Activated CD4-positive, alpha-beta T cell treated with anti-CD3 and anti-CD28 coated beads, Interleukin-2, amount 10 ng/mL, durations not matched to agents 24 days and 14 days (primary cell): ENCODE measurements at places on chromosomes 3 and 15.
A peak's percentile ranks its signal among the peaks of the same experiment; 100 is the strongest.

- H3K36me3 ChIP-seq: no peaks in the 10 kb centered on the region
- peaks cover 3% of the 10 kb centered on the region for H3K4me1 ChIP-seq
- no peak overlapping the region for H3K4me3 ChIP-seq
Observed at GRCh38 chr3:129971351-129972052, 3.0 kb upstream of the TRH start.

DNA sequence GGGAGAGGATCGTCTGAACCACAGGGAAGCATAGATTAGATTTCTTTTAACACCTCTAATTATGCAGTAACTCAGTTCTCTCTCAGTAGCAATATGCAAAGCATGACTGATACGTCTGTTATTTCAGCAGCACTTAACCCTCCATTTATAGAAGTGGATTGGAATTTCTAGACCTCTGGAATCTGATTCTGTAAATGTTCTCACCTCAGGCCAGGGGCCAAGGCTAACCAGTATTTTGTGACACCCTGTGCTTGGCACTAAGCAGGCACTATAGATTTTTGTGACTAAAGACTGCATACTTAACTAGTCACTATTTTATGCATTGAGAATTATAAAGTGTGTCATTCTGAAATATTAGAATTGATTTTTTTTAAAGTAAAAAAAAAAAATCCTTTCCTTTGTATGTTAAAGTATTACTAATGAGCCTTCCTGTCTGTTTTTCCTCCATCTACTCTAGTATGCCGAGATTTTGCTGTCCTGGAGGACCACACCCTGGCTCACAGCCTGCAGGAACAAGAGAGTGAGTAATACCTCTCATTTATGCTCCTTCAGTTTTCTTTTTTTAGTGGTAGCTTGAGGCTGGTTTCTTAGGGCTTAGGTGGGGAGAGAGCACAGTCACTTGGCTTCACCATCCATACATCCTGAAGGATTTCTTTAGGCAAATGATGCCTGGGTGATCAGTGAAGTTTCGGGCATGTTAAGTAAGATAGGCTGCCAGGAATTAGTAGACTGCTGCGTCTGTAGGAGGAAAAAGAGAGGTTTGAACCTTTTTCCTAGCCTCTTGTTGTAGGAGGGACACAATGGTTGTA is 26.5 kb upstream of the UTS2B start:
- H3K4me1 ChIP-seq: peaks cover 12% of the 10 kb centered on the region
- H3K4me3 ChIP-seq: no peak overlapping the region
- no peak overlapping the region for H3K27ac ChIP-seq
- peaks cover 9% of the 10 kb centered on the region for H3K36me3 ChIP-seq

GRCh38 chr3:56885453-56885852 is 83.7 kb upstream of the ARHGEF3 start:
- peaks cover 24% of the 10 kb centered on the region for H3K36me3 ChIP-seq
- no peak overlapping the region for H3K4me3 ChIP-seq
- no peaks in the 10 kb centered on the region for H3K27me3 ChIP-seq

DNA sequence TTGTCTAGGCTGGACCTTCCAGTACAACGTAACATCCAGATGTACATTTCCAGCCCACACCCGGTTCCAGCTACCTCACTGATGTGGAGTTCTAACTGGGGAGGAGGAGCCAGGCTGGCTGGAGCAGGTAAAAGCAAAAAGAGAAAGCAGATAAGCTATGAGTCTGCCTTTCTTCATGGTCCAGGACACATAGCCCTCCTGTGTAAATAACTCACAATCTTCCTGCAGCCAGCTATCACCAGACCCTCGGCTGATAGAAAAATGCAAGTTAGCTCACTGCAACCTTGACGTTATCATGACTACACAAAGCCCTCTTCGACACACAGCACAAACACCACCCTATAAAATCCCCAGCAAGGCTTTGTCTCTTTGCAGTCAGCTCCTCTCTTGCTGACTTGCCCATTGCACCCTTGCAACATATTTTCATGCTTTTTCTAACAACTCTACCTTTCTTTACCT is 20.5 kb upstream of the ELP6 start:
- no peaks in the 10 kb centered on the region for H3K4me1 ChIP-seq
- no peak overlapping the region for H3K4me3 ChIP-seq
- H3K27me3 ChIP-seq: peaks cover 9% of the 10 kb centered on the region
- DNase-seq: no peak
- no peak overlapping the region for H3K27ac ChIP-seq

GRCh38 chr3:123884203-123884831 is at the start of gene MYLK:
TSS of gene MYLK (minus strand) at chr3:123884332. CDS start at chr3:123793841, 90,491 bp downstream.
- no peak within 1 kb of the TSS for H3K27ac ChIP-seq
- peaks cover 16% of the 10 kb centered on the region for H3K4me1 ChIP-seq
- H3K4me3 ChIP-seq: peak within 1 kb of the TSS; percentile 83
- H3K36me3 ChIP-seq: no peaks in the 10 kb centered on the region
- peak; percentile 87 for DNase-seq
- peaks cover 58% of the 10 kb centered on the region for H3K27me3 ChIP-seq

GRCh38 chr15:52557274-52557641 is 11.6 kb downstream of the ARPP19 start:
- peaks cover 48% of the 10 kb centered on the region for H3K4me1 ChIP-seq
- peaks cover 29% of the 10 kb centered on the region for H3K36me3 ChIP-seq
- H3K27ac ChIP-seq: no peak overlapping the region
- no peak overlapping the region for H3K4me3 ChIP-seq
- H3K27me3 ChIP-seq: no peaks in the 10 kb centered on the region

- DNase-seq: peak; percentile 90
- H3K27ac ChIP-seq: peak overlapping the region; percentile 100
- H3K4me3 ChIP-seq: peak overlapping the region; percentile 80
- H3K4me1 ChIP-seq: peaks cover 54% of the 10 kb centered on the region
Observed at GRCh38 chr15:76987896-76988860, 6.7 kb upstream of the PSTPIP1 start.

DNA sequence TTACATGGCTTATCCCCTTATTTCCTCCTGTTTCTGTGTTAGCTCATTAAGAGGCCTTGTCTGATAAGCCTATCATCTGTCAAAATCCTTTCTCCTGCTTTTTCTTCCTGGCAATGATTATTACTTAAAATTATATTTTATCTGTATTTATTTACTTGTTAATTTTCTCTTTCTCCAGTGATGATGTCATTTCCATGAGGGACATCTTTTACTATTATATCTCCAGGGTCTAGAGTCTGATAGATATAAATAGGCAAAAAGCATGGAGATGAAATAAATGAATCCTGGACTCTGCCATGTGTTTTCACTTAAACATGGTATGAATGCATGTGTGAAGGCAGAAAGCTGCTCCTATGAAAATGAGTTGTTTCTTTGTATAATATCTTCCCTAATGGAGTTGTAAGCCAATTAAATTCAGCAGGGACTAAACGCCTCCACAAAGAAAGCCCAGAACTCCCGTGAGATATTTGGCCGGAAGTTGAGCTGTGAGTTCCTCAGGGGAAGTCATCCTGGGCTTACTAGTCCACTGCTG is 375.2 kb downstream of the TUSC7 start:
- DNase-seq: no peak
- H3K4me3 ChIP-seq: no peak overlapping the region
- H3K4me1 ChIP-seq: no peaks in the 10 kb centered on the region
- H3K36me3 ChIP-seq: no peaks in the 10 kb centered on the region
- no peak overlapping the region for H3K27ac ChIP-seq

DNA sequence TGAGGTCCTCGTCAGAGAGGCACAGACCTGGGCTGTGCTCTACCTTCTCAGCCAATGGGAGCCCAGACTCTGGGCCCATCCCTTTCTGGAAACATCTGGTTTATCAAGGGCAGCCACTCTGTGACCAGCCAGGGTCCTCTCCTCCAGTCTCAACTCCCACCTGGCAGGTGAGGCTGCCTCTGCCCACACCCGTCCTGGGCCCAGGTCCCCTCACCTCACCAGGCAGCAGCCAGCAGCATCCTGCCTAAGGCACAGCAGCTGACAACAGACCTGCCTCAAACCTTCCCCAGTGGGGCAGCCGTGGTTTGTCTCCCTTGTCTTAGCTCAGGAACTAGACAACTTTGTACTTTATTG is 8.7 kb upstream of the VIPR1 start:
- H3K27ac ChIP-seq: no peak overlapping the region
- peaks cover 28% of the 10 kb centered on the region for H3K27me3 ChIP-seq
- DNase-seq: no peak
- no peaks in the 10 kb centered on the region for H3K4me1 ChIP-seq
- no peaks in the 10 kb centered on the region for H3K36me3 ChIP-seq
- no peak overlapping the region for H3K4me3 ChIP-seq

GRCh38 chr15:71509139-71509538 is 301.2 kb upstream of the NR2E3 start:
- H3K27me3 ChIP-seq: peaks cover 11% of the 10 kb centered on the region
- no peaks in the 10 kb centered on the region for H3K4me1 ChIP-seq
- H3K4me3 ChIP-seq: no peak overlapping the region
- no peaks in the 10 kb centered on the region for H3K36me3 ChIP-seq
- no peak for DNase-seq
- H3K27ac ChIP-seq: no peak overlapping the region

GRCh38 chr15:99733268-99734039 is at the start of gene LYSMD4:
TSS of gene LYSMD4 (minus strand) at chr15:99733437. CDS start at chr15:99731999, 1,438 bp downstream.
- H3K36me3 ChIP-seq: peaks cover 7% of the 10 kb centered on the region
- no peaks in the 10 kb centered on the region for H3K27me3 ChIP-seq
- peak within 1 kb of the TSS; percentile 86 for H3K4me3 ChIP-seq
- H3K27ac ChIP-seq: peak within 1 kb of the TSS; percentile 96
- DNase-seq: peak; percentile 99

- no peak overlapping the region for H3K4me3 ChIP-seq
- DNase-seq: no peak
- no peaks in the 10 kb centered on the region for H3K4me1 ChIP-seq
- no peaks in the 10 kb centered on the region for H3K36me3 ChIP-seq
Observed at GRCh38 chr3:13662238-13662847, 113.4 kb downstream of the FBLN2 start.

DNA sequence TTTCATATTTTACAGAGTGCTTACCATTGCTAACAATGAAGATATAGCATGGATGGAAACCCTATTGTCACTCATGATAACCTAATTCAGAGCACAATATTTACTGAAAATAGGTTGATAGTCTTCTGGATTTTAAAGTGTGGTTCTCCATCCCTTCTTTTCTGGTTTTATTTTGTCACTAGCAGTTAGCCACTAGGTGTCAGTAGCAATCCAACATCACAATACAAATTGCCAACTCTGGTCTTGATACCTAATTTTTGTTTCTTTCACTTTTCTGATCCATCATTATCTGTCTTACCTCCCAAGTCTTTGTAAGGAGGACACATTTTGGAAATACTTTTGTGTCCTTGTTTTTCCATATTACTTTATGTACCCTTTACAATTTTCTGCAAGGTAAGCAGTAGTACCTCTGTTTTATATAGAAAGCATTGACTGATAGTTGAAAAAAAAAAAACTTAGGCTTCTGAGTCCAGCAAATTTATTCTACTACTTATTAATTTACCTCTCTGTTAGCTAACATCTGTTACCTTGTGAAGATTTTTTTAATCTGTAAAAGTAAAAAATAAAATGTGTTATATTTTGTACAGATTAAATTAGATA is 28.3 kb upstream of the CRYBG3 start:
- no peak overlapping the region for H3K4me3 ChIP-seq
- no peaks in the 10 kb centered on the region for H3K4me1 ChIP-seq
- no peaks in the 10 kb centered on the region for H3K27me3 ChIP-seq
- H3K27ac ChIP-seq: no peak overlapping the region
- DNase-seq: peak; percentile 80
- H3K36me3 ChIP-seq: no peaks in the 10 kb centered on the region

DNA sequence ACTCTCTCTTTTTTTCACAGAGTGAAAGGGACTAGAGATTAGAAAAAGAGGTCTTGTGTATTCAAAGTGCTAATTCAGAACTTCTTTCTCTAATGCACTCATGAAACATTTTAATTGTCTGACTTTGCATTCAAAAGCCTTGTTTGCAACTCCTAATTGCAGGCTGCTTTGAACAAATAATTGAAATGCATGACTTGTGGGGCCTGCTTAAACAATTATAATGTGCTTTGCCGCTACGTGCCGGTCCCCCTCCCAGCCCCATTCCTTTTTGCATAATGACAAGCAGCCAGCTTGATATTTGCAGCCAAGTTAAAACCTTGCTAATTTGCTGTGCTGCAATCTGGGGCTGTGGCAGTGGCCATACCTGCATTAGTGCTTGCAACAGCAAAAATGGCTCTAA is 114.5 kb downstream of the FOXB1 start:
- peaks cover 35% of the 10 kb centered on the region for H3K4me1 ChIP-seq
- H3K4me3 ChIP-seq: no peak overlapping the region
- H3K36me3 ChIP-seq: no peaks in the 10 kb centered on the region
- no peak overlapping the region for H3K27ac ChIP-seq
- H3K27me3 ChIP-seq: peaks cover 10% of the 10 kb centered on the region

DNA sequence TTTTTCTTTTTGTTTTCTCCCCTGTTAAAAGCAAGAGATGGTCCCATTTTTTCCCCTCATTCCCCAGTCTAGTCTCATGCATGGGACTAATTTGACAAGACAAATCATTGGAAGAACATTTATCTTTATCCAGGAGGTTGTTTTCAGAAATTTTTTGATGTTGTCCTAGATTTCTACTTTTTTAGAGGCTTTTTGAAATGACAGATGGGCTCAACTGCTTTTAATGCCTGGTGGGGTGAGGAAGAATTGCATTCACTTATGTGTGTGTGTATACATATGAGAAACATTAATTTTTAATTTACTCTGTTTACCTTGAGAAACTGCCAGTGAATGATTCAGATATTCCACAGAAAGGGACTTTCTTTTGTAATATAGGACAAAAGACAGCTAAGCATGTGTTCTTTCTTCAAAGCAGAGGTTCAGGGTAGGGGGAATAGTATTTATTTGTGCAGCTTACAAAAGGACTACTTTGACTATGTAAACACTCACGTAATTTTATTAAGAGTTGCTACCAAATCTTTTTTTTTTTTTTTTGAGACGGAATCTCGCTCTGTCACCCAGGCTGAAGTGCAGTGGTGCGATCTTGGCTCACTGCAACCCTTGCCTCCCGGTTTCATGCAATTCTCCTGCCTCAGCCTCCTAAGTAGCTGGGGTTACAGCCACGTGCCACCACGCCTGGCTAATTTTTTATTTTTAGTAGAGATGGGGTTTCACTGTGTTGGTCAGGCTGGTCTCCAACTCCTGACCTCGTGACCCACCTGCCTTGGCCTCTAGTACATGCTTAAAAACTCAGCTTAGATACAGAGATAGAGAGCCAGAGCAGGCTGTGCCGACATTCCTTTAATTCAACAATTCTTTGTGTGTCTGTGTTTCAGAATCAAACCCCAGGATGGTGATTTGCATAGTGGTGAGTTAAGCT is 130.1 kb upstream of the RARB start:
- DNase-seq: no peak
- H3K27me3 ChIP-seq: no peaks in the 10 kb centered on the region
- H3K27ac ChIP-seq: no peak overlapping the region

GRCh38 chr3:14471690-14472089 is 68.5 kb downstream of the GRIP2 start:
- no peak for DNase-seq
- no peak overlapping the region for H3K4me3 ChIP-seq
- H3K4me1 ChIP-seq: peaks cover 7% of the 10 kb centered on the region

GRCh38 chr15:95025924-95026728 is 794.8 kb downstream of the MCTP2 start:
- no peaks in the 10 kb centered on the region for H3K27me3 ChIP-seq
- DNase-seq: peak; percentile 70
- H3K4me3 ChIP-seq: no peak overlapping the region
- H3K36me3 ChIP-seq: no peaks in the 10 kb centered on the region
- no peaks in the 10 kb centered on the region for H3K4me1 ChIP-seq

GRCh38 chr15:78907577-78907976 is 34.9 kb downstream of the MORF4L1 start:
- H3K4me3 ChIP-seq: no peak overlapping the region
- H3K36me3 ChIP-seq: peaks cover 56% of the 10 kb centered on the region
- no peak for DNase-seq
- no peak overlapping the region for H3K27ac ChIP-seq
- H3K4me1 ChIP-seq: peaks cover 16% of the 10 kb centered on the region

- H3K4me1 ChIP-seq: no peaks in the 10 kb centered on the region
- H3K36me3 ChIP-seq: no peaks in the 10 kb centered on the region
- DNase-seq: peak; percentile 67
- no peak overlapping the region for H3K27ac ChIP-seq
- peaks cover 25% of the 10 kb centered on the region for H3K27me3 ChIP-seq
Observed at GRCh38 chr3:187183210-187183862, 13.9 kb upstream of the RTP1 start.
